Epithelial cell of alveolus of lung (primary cell): ENCODE measurements at places on chromosomes 4 and X. TPM values are rescaled to one million over a fixed set of nuclear protein-coding genes. Genes with fewer than 3 reads are reported as not detected.

Gene TMPRSS11A
- total RNA-seq: not detected in 2 replicates

Gene TMEM154
- 0.72 and 11.0 TPM in 2 replicates for total RNA-seq

Gene CORIN
- total RNA-seq: 0.48 and 0.78 TPM in 2 replicates

Gene PNMA6F
- total RNA-seq: not detected in 2 replicates
